ENCODE measurements at places on chromosomes 7 and 10. TPM values are rescaled to one million over a fixed set of nuclear protein-coding genes. Genes with fewer than 3 reads are reported as not detected.

PANK1 gene
- total RNA-seq, result 6.1 TPM

CYP3A4 gene
- not detected for total RNA-seq

PLXNA4 gene
- total RNA-seq, result 1.2 TPM

OR2A25 gene
- total RNA-seq, result not detected

STEAP1B gene
- 0.30 TPM for total RNA-seq

Measured in activated CD4-positive, alpha-beta memory T cell treated with anti-CD3 and anti-CD28 coated beads, Interleukin-2, amount 10 ng/mL, durations not matched to agents 7 days and 5 days (primary cell).